ENCODE measurements at places on chromosomes 6 and 20.
A peak's percentile ranks its signal among the peaks of the same experiment; 100 is the strongest.

GRCh38 chr6:37182736-37183590, 13.0 kb downstream of the PIM1 start:
- peak overlapping the region; percentile 60 for H3K4me3 ChIP-seq
- peaks cover 76% of the 10 kb centered on the region for H3K4me1 ChIP-seq
- H3K27me3 ChIP-seq: no peaks in the 10 kb centered on the region
- H3K27ac ChIP-seq: peak overlapping the region; percentile 82

- H3K27ac ChIP-seq: no peak overlapping the region
- no peaks in the 10 kb centered on the region for H3K4me1 ChIP-seq
- H3K27me3 ChIP-seq: no peaks in the 10 kb centered on the region
These were observed 28.2 kb upstream of the PLAGL1 start for GRCh38 chr6:144036064-144036834.

DNA sequence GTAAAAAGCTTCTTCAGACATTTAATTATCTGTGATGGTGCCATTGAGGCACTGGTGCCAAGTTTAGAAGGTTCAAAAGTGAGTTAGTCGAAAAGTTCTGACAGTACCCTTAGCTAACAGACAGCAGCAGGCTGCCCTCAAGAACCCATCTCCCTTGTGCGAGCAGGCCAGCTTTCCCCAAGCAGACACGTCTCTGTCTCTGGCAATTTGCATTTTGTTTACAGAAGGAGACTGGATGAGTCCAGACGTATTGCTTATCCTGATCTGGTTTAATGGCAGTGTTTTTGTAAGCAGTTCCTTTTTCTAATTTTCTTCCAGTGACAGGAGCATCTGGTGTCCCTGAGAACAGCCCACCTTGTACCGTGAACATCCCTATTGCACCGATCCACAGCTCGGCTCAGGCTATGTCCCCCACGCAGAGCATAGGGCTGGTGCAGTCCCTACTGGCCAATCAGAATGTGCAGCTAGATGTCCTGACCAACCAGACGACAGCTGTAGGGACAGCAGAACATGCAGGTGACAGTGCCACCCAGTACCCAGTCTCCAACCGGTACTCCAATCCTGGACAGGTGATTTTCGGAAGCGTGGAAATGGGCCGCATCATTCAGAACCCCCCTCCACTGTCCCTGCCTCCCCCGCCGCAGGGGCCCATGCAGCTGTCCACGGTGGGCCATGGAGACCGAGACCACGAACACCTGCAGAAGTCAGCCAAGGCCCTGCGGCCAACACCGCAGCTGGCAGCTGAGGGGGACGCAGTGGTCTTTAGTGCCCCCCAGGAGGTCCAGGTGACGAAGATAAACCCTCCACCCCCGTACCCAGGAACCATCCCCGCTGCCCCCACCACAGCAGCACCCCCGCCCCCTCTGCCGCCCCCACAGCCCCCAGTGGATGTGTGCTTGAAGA, 58.3 kb upstream of the TMEM181 start:
- peaks cover 8% of the 10 kb centered on the region for H3K36me3 ChIP-seq
- no peak for DNase-seq
- H3K4me1 ChIP-seq: no peaks in the 10 kb centered on the region
- H3K27me3 ChIP-seq: no peaks in the 10 kb centered on the region
- H3K4me3 ChIP-seq: no peak overlapping the region

- no peak overlapping the region for H3K27ac ChIP-seq
- DNase-seq: no peak
- no peak overlapping the region for H3K4me3 ChIP-seq
- no peaks in the 10 kb centered on the region for H3K4me1 ChIP-seq
- no peaks in the 10 kb centered on the region for H3K27me3 ChIP-seq
- no peaks in the 10 kb centered on the region for H3K36me3 ChIP-seq
These were observed 204.5 kb downstream of the UBE3D start for GRCh38 chr6:82861121-82861520.

DNA sequence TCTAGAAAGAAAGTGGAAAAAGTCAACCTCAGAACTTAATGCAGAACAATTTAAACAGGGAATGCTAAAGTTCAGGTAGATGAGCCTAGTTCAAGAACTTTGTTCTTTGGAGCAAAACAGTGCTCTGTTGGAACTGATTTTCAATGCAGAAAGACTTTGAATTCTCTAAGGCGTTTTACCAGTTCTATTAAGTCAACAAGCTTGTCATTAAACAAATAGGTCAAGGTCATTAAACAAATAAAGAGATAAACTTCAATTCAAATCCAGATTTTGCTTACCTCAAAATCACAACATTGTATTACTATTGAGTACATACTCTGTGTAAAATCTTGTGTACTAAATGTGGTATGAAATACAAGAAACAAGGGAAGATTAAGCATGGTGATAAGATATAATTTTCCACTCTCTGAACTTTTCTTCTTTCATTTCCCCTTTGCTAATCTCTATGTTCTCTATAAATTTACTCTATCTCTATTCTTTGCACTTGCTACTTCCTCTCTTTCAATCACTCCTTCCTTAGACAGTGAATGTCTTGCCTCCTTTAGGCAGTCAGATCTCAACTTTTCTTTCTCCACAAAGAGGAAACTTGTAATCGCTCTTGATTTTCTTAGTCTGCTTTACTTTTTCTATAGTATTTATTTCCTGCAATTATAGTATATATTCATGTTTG, 160.8 kb upstream of the KHDRBS2 start:
- no peaks in the 10 kb centered on the region for H3K4me1 ChIP-seq
- H3K27me3 ChIP-seq: no peaks in the 10 kb centered on the region
- no peak overlapping the region for H3K4me3 ChIP-seq
- no peaks in the 10 kb centered on the region for H3K36me3 ChIP-seq
- no peak overlapping the region for H3K27ac ChIP-seq

DNA sequence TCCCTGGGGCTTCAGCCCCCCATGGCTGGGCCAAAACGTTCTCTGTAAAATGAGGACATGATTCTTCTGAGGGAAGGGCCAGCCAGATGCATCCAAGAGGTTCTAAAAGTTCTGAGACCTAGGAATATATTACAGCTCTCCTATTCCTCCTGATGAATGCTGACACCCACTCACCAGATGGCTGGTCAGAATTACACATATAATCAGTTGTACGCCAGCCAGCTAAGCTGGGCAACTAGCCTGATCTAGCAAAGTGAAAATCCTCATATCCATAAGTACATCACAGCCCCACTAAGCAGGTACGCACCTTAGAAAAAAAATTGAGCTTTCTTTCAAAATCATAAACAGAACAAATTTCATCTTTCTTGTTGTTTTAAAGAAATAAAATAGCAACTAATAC, 34.8 kb downstream of the C6orf118 start:
- H3K4me3 ChIP-seq: no peak overlapping the region
- H3K27ac ChIP-seq: no peak overlapping the region
- DNase-seq: no peak
- no peaks in the 10 kb centered on the region for H3K36me3 ChIP-seq
- H3K27me3 ChIP-seq: no peaks in the 10 kb centered on the region
- H3K4me1 ChIP-seq: no peaks in the 10 kb centered on the region

DNA sequence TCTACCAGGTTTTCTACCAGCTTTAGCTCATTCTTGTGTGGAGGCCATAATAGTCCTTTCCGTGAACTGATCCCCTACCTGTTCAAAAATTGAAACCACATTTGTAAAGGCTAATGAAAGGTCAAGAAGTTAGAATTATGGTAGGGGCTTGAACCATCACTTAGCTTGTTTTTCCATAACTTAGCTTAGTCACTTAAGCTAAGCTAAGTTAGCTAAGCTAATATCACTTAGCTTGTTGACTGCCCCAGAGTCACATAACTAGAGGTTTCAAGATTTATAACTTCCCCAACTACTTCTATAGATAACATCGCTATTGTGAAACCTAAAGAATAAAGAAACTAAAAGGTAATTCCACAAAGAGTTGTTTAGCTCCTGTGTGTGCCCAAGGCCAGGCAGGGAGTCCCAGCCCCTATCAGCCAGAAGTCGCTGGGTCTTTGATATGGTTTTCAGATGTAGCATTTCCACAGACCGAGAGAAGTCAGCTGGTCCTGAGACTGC, 131.8 kb downstream of the VEGFA start:
- DNase-seq: no peak
- no peak overlapping the region for H3K4me3 ChIP-seq
- H3K27ac ChIP-seq: no peak overlapping the region
- H3K4me1 ChIP-seq: no peaks in the 10 kb centered on the region

DNA sequence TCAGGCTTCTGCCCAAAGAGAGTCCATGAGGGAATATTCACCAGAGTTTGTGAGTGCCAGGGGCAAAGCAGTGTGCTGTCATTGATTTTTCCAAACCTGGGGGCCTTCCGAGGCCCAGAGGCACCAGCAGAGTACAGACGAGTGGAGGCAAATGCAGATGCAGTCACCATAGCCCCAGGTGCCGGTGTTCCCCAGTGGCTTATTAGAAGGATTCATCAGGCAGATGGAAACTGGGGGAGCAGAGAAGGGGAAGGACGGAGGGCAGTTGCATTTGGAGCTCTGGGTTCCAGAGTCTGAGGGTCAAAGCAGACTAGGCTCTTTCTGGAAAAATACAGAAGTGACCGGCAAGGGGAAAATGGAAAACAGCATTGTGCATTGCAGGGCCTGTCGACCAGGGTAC, 184.2 kb downstream of the ANKRD60 start:
- no peaks in the 10 kb centered on the region for H3K27me3 ChIP-seq
- H3K27ac ChIP-seq: no peak overlapping the region
- no peak for DNase-seq
- no peak overlapping the region for H3K4me3 ChIP-seq

DNA sequence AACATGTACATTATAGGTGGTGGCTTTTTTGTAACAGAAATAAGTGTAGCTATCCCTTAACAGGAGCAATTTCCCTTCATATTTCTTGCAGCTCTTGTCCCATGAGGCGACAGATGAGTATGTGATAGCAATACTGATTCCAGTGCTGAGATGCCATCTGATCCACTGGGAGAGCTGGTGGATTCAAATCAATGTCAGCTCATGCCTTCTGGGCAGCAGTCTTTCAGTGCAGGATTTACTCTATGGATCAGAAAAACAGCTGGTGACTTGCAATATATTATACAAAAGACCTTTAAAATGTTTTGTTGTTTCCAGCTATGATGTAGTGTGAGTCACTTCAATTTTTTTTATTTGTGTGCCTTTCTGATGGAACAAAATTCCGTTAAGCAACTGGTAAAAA, 259.9 kb upstream of the SASH1 start:
- no peak overlapping the region for H3K27ac ChIP-seq
- DNase-seq: no peak
- H3K4me3 ChIP-seq: no peak overlapping the region
- H3K4me1 ChIP-seq: no peaks in the 10 kb centered on the region
- H3K27me3 ChIP-seq: no peaks in the 10 kb centered on the region
- no peaks in the 10 kb centered on the region for H3K36me3 ChIP-seq

GRCh38 chr6:4727671-4728435, 48.4 kb upstream of the CDYL start:
- DNase-seq: no peak
- H3K4me1 ChIP-seq: no peaks in the 10 kb centered on the region
- peak overlapping the region; percentile 76 for H3K27ac ChIP-seq

DNA sequence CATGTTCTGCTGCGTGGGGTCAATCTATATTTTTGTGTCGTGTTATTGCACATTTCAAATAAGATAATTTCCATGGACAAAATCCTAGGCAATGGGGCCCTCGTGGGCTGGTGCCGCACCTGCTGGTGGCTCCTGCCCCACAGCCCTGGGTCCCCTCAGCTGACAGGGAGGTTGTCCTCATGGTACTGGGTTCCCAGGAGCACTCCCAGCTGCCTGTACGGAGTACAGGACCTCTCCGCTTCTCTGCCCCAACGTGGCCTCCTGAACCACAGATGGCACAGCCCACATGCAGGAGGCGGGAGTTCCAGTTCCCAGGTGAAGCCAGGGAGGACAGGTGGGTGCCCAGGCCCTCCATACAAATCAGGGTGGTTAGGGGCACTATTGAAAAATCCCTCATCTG, 243.5 kb downstream of the SMOC2 start:
- H3K27me3 ChIP-seq: no peaks in the 10 kb centered on the region
- no peak for DNase-seq
- no peaks in the 10 kb centered on the region for H3K36me3 ChIP-seq

GRCh38 chr6:16769131-16769985, 8.1 kb upstream of the ATXN1 start:
- H3K36me3 ChIP-seq: no peaks in the 10 kb centered on the region
- no peak overlapping the region for H3K4me3 ChIP-seq
- no peak overlapping the region for H3K27ac ChIP-seq
- peak; percentile 80 for DNase-seq
- no peaks in the 10 kb centered on the region for H3K27me3 ChIP-seq

DNA sequence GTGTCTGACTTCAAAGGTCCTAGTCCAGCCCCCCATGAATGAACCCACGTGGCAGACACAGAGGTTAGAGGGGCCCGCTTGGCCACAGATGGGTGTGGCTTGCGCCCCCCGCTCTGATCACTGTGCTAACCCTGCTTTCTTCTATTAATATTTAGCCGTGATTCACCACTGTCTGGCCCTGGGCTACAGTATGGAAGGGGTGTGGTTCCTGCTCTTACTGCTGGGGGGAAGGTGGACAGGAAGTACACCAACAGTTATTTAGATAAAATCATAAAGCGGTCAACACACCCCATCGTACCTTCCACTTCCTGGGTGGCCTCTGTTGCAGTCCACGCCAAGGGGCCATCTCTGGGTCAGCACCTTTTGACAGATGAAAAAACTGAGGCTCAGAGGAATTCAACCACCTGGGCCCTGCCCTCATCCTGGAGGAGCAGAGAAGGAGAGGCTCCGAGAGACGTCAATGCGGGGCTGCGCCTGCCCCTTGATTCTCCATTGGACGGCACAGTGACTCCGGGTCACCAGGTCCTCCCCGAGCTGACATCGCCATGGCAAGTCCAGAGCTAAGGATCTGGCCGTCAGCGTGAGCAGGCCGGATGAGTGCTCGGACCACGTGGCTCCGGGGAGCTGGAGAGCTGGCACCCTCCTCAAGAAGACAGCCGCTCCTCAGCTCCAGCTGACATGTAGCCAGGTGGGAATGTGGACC, 206.3 kb downstream of the PREX1 start:
- H3K4me1 ChIP-seq: peaks cover 10% of the 10 kb centered on the region
- H3K27ac ChIP-seq: no peak overlapping the region
- no peak overlapping the region for H3K4me3 ChIP-seq
- DNase-seq: no peak
- no peaks in the 10 kb centered on the region for H3K27me3 ChIP-seq
- H3K36me3 ChIP-seq: no peaks in the 10 kb centered on the region

- H3K36me3 ChIP-seq: no peaks in the 10 kb centered on the region
- no peaks in the 10 kb centered on the region for H3K27me3 ChIP-seq
- peaks cover 98% of the 10 kb centered on the region for H3K4me1 ChIP-seq
These were observed 13.3 kb downstream of the NFATC2 start for GRCh38 chr20:51529081-51529681.

- DNase-seq: no peak
- no peaks in the 10 kb centered on the region for H3K4me1 ChIP-seq
- H3K27me3 ChIP-seq: no peaks in the 10 kb centered on the region
- H3K36me3 ChIP-seq: no peaks in the 10 kb centered on the region
These were observed 16.4 kb downstream of the TRMT6 start for GRCh38 chr20:5933802-5934436.

- no peak overlapping the region for H3K4me3 ChIP-seq
- H3K27ac ChIP-seq: no peak overlapping the region
- no peak for DNase-seq
- H3K27me3 ChIP-seq: no peaks in the 10 kb centered on the region
These were observed 154.3 kb upstream of the SNX9 start for GRCh38 chr6:157668713-157669112.
